T-helper 1 cell (primary cell): ENCODE measurements at places on chromosomes 4 and X.

DNA sequence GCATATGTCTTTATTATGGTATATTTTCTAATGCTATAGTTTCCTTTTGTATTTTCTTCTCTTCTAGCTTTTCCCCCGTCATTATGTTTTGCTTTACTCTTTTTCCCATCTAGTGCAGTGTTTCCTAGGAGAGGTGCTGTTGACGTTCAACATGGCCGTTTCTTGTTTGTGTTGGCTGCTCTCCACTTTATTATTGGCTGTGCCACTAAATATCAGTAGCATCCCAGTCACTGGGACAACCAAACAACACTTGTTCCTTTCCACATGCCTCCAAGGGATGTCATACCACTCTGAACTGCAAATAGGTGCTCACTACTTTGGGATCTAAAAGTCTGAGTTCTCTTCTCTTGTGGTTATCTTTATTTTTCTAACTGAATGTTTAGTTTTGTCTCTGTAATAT is 26.5 kb downstream of the GBA3 start:
- no peak for DNase-seq

GRCh38 chr4:860561-860960 is 34.6 kb upstream of the CPLX1 start:
- DNase-seq: no peak

DNA sequence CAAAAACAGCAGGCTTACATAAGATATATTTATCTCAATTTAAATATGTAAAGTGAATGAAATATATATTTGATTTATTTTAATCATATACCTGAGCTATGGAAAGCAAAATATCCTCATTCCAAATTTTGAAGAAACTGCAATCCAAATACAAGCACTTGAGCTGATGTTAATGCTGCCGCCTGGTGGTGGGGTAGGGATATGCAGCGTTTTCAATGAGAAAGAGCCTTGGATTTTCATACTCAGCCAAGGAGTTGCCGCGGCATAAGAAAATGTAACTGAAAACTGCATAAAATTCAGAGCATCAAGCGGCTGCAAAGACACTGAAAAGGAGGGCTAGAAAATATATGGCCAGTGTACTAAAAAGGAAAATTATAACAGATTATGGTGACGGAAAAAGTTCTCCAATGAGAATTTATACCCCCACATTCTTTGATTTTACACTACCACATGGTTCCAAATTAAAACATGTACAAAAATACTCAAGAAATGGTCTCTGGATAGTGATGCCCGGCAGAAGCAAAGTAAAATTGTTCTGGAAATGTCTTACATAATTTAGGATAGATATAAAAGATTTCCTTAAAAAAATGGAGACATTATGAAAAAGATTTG is 660.3 kb upstream of the PITX2 start:
- peak; percentile 14 for DNase-seq

DNA sequence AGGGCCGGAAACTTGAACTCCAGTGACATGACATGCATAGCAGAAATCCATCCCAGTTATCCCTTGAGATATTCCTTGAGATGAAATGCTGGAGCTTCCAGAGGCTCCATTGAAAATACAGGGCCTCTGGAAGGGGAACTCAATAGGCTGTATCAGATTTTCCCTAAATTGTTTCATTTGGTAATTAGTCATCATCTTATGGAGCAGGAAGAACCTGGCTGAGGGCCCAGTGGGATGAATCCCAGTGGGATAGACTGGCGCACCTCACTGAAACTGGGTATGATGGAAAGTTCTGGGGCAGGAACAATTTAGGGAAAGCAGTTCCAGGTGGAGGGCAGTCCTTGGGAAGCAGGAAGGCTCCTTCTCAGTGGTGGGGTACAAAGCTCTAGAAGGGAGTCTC is 307.8 kb upstream of the DIPK2B start:
- DNase-seq: no peak

GRCh38 chr4:8559524-8560264 is 20.5 kb upstream of the GPR78 start:
- no peak for DNase-seq

GRCh38 chr4:139963708-139964107 is 190.3 kb downstream of the MAML3 start:
- DNase-seq: no peak

DNA sequence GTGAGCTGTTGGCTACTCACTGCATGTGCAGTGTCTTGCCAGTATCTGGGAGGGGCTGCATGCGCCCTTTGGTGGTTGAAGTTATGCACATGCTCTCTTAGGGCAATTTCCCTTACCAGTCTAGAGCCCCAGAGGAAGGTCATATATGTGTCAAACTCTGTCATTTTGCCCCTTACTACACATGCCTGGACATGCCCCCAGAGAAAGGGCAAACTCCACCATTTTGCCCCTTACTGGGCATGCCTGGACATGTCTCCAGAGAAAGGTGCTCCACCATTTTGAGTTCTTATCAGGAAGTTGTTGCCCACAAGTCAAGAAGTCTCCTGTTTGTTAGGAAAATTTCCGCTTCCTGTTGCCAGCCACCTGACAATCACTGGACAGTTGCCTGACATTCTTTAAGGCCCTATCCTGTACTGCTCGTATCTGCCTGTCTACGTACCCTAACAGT is 56.4 kb upstream of the PLAC8 start:
- no peak for DNase-seq

- no peak for DNase-seq
Measured at GRCh38 chr4:4854649-4855295, 4.7 kb upstream of the MSX1 start.

GRCh38 chr4:54744487-54744886 is 86.7 kb downstream of the KIT start:
- DNase-seq: no peak

GRCh38 chrX:153474718-153475117 is 4.3 kb upstream of the HAUS7 start:
- peak; percentile 20 for DNase-seq

DNA sequence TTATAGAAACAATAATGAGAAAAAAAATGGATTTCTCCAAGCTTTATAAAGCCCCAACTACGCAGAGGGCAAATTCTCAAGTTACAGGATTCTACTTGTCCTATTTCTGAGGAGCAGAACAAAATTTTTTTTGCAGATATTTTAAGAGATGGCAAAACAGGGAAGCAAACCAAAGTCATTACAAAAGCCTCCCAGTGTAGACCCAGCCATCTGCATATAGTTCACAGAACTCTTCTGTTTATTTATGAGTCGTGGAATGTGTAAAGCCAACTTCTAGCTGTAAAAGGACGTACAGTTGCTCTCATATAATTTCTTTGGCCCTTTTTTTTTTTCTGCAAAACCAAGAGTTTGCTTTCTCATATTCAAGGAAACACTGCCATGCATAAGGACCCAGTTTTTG is 120.4 kb downstream of the PCDH7 start:
- no peak for DNase-seq

DNA sequence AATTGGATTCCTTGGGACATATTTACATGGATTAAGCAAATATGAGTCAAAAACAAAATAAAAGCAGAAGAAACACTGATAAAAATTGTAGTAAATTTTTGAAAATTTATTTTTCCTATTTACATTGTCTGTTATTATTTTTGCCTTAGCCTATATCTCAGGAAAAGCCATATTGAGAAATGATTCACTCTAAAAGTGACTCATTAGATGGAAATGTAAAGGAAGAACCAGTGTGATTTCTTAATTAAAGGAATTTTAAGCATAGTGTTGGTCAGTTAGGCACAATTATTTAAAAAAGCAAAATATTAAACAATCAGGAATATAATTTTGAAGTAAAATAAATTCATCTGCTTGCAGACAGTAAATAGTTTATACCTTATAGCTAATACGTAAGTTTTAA is 167.4 kb upstream of the NAP1L5 start:
- no peak for DNase-seq

GRCh38 chr4:32462944-32463343 is 1742.8 kb downstream of the PCDH7 start:
- DNase-seq: no peak

- no peak for DNase-seq
Measured at GRCh38 chrX:26409636-26410035, 193.7 kb downstream of the MAGEB5 start.

GRCh38 chrX:69503782-69504625 is at the start of gene NALF2:
Gene NALF2, plus strand, starts transcription at chrX:69504326. Its CDS starts 957 bp downstream, at chrX:69505283.
- DNase-seq: peak; percentile 3

DNA sequence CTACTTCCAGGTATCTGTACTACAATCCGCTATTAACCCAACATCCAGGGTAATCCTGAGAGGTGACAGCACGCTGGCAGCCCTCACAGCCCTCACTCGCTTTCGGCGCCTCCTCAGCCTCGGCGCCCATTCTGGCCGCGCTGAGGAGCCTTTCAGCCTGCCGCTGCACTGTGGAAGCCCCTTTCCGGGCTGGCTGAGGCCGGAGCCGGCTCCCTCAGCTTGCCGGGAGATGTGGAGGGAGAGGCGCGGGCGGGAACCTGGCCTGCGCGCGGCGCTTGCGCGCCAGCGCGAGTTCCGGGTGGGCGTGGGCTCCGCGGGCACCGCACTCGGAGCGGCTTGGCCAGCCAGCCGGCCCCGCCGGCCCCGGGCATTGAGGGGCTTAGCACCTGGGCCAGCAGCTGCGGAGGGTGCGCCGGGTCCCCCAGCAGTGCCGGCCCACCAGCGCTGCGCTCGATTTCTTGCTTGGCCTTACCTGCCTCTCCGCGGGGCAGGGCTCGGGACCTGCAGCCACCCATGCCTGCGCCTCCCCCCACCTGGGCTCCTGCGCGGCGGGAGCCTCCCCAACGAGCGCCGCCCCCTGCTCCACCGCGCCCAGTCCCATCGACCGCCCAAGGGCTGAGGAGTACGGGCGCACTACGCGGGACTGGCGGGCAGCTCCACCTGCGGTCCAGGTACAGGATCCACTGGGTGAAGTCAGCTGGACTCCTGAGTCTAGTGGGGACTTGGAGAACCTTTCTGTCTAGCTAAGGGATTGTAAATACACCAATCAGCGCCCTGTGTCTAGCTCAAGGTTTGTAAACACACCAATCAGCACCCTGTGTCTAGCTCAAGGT is 87.3 kb downstream of the PRSS12 start:
- DNase-seq: no peak

DNA sequence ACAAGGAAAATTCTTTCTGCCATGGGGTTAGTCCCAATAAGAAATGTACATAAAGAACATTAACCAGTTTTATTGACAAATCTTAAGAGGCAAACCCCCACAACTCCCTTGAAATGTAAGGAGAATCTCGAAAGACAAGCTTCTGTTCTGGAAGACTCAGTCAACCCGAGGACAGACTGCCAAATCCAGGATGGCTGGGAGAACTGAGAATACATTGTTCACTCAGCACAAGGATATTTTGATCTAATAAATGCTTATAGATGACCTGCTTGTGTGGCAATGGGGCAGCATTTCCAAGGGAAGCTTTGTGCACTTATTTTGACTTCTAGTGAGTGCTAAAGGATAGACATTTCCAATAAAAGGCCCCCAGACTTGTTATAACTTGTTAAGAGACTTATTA is 280.4 kb downstream of the DHX15 start:
- no peak for DNase-seq

DNA sequence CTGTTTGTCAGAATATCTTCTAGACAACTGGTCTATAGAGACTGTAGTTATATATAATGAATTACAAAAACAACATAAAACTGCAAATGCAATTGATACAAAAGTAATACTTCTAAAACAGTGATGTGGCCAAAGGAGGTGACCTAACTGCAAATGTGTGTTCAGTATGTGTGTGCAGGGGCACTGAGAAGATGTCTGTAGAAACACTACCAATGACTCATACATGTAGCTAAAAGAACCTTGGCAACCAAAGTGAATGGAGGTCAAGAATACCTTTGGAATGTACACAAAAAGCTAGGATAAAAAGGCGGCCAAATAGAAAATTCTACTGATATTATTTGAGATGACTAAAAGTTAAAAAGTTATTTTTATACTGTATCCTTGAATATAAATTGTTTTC is 261.8 kb downstream of the CAMK2D start:
- no peak for DNase-seq

- no peak for DNase-seq
Measured at GRCh38 chrX:78839711-78840110, 92.2 kb downstream of the LPAR4 start.

DNA sequence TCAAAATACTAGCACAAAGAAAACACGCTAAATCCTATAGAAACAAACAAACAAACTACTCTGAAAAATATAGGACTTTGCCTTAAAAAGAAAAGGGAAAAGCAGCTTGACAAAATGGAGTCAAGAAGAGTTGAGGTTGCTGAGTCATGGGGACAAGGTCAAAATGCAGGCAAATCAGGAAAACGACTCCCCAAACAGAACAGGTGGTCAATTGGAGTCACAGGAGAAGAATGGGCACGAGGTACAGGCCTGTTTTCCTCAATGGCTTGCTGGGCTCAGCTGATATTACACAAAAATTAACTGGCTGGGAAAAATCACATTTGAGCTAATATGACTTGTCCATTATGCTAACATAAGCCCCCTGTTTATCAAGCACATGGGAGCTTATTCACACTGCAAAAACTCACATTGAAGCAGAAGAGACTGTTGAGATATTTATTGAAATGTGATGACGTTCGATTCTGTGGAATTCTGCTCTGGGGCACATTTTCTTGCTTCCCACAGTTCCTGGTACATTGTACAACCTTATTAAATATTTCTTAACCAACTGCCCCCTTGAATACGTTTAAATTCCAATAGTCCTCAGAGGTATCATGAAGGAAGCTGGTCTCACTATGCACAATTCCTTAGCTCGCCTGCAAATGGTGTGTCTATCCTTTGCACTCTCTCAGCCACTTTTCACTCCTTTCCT is 1622.1 kb downstream of the STIM2 start:
- DNase-seq: no peak

- DNase-seq: no peak
Measured at GRCh38 chr4:183038436-183038835, 60.6 kb upstream of the WWC2 start.

- no peak for DNase-seq
Measured at GRCh38 chr4:98919996-98920395, 8.9 kb downstream of the EIF4E start.

DNA sequence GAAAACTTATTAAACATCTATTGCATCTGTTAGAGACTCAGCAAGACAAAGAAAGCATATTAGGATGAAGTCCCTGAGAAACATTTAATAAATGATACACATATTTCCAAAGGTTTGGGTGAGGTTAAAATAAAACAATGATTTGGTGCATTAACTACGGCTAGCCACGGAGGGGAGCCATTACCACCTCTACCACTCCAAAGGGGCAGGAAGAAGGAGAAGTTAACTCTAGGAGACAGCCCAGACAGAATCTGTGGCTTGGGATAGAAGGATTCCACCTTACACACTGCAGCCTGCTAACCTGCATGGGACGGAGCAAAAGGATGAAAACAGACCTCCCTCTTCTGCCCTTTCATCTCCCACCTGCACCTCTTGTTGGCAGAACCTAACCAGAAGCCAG is 189.1 kb upstream of the C1QTNF7 start:
- DNase-seq: no peak

DNA sequence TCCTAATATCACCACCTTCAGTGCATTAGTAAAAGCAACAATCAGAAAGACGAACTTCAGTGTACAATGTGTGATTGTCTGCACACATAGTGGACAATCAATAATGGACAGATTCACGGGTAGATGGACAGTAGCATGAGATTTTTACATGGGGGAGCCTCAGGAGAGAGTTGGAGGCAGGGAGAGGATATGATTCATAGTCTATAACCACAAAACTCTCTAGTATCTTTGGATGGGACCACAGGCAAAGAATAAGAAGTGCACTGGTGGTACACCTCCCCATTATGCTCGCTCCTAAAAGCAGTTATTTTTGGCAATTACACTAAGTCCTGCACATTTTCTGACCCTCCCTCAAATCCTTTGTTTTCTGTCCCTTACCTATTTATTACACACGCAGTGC is 624.4 kb upstream of the ACTRT1 start:
- no peak for DNase-seq

- no peak for DNase-seq
Measured at GRCh38 chr4:17427991-17428390, 83.9 kb downstream of the QDPR start.

- no peak for DNase-seq
Measured at GRCh38 chr4:53959343-53960120, 104.9 kb downstream of the CHIC2 start.
